Naive thymus-derived CD8-positive, alpha-beta T cell (primary cell): ENCODE measurements at places on chromosomes 3 and 15. TPM values are rescaled to one million over a fixed set of nuclear protein-coding genes. Genes with fewer than 3 reads are reported as not detected.

DNA sequence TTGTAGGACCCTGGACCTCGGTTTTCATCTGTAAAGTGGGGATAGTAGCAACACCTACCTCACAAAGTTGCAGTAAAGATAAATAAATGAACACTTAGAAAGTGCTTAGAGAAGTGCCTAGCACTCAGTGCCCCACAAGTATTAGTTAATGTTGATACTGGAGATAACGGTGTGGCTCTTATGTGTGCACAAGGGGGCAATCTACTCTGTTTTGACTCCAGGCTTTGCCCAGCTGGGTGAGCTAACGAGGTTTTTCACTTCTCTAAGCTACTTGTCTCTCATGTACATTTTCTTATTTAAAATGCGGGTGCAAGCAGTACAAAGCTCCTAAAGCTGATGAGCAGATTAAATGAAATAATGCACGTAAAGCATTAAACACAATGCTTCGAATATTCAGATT is 193.5 kb upstream of the ICE2 start:
- DNase-seq = no peak

DNA sequence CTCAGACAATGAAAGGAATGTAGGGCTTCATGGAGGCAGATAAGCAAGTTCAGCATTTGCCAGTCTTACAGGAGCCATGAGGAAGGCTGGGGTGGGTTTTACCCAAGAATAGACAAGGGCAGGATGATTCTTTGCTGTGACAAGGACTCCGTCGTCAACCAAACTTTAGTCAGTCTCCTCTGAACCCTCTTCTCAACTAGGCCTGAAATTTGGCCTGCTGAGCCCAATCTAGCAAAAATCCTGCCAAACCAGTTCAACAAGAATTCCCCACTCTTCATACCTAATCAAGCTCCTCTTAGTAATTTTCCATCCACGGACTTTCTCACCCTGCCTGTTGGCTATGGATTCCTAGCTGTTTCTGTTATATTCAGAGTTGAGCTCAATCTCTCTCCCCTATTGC is 280.5 kb downstream of the TBL1XR1 start:
- no peak for DNase-seq

- DNase-seq = no peak
Measured at GRCh38 chr15:34854232-34854631, 58.9 kb upstream of the ACTC1 start.

- DNase-seq = no peak
Measured at GRCh38 chr3:28122227-28122626, 119.2 kb upstream of the CMC1 start.

DNA sequence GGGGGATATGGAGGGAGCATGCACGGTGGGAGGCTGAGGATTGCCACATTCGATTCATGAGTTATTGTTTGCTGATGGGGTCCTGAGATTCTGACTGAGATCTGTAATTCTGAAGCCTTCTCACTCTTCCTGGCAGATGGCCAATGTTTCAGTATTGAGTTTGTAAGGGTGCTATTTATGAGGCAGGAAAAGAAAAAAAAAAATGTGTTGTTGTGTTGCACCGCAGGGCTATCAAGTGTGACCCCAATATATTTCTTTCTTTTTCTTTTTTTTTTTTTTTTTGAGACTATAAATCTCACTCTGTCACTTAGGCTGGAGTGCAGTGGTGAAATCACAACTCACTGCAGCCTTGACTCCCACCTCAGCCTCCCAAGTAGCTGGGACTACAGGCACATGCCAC is 3.2 kb upstream of the SENP2 start:
- no peak for DNase-seq

- DNase-seq = no peak
Measured at GRCh38 chr3:14141602-14142341, 16.9 kb downstream of the TMEM43 start.

GRCh38 chr3:153087595-153088566 is 74.1 kb upstream of the RAP2B start:
- no peak for DNase-seq

DNA sequence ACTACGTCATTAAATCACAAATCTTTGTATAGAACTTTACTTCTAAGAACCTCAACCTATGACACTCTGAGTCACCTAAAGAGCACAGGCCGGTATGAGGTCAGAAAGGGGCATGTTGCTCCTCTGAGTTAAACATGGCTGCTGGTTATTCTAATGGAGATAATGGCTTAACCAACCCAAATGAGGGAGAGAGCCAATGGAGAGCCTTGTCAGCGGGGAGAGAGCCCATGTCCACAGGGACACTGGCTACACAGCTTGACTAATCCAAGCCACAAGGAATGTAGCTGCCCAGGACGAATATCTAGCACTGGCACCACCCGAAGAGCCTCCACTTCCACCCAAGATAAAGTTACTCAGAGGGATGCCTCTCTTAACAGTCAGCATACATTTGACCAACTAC is 77.0 kb upstream of the STAC start:
- DNase-seq = no peak

GRCh38 chr3:132283440-132283839 is 33.8 kb upstream of the ACP3 start:
- no peak for DNase-seq

- no peak for DNase-seq
Measured at GRCh38 chr3:49470714-49471420, 800 bp downstream of the DAG1 start.

- DNase-seq = no peak
Measured at GRCh38 chr15:46848704-46849103, 868.6 kb upstream of the SEMA6D start.

DNA sequence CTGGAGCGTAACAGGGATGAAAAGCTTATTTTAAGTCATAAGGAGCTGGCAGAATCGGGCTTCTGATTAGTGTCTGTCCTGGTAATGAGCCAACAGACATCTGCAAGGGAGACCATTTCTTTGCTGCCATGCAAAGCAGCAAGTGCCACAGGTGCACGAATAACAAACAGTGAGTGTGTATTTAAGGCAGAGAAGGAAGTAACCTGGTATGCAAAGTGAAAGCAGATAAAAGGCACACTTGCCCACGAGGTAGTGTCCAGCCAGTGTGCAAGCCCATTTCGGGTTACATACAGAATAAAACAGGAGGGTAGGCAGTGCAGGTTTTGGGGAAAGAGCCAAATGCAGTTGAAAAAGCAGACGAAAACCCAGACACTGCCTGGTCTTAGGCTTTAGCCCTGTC is 1153.7 kb downstream of the SI start:
- DNase-seq = no peak

DNA sequence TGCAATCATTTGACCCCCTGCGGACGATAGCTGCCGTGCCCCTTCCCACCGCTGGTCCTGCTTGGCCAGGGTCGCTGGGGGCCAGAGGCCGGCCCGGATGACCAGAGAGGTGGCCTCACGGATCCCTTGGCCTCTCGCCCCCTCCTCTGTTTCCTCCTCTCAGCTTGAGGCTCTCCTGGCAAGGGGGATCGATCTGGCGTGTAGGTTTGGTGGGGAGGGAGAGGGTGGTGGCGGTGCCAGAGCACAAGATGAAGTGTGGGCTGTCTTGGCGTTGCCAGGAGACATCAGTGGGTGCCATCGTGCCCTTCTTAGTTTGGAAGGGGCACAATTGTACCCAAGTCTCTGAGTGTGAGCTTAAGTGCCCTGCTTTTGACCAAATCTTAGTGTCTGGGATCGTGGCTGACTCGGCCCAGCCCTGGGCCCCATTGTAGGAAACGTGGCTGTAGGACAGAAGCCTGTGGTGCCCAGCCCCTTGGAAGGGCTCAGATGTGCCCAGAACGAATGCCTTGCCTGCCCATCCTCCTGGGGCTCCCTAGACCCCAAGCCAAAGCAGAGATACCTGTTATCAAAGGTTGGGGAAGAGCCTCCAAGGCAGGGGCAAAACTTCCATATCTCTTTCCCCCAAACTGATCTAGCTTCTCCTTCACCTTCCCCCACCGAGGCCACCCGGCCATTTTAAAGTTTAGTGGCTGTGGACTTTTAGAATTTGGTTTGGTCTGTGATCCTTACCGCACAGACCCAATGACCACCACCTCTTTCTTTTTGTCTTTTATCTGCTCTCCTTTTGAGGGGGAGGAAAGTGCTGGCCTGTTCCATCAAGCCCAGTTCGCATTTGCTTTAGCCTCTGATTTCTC is 14.4 kb downstream of the NR2F2 start:
- no peak for DNase-seq

GRCh38 chr3:30970183-30970582 is 75.7 kb upstream of the GADL1 start:
- peak; percentile 15 for DNase-seq

- DNase-seq = no peak
Measured at GRCh38 chr3:32403663-32404062, 12.0 kb downstream of the CMTM7 start.

GRCh38 chr3:188855675-188856074 is 316.1 kb upstream of the TPRG1 start:
- no peak for DNase-seq

- no peak for DNase-seq
Measured at GRCh38 chr15:101025896-101026631, 106.9 kb downstream of the LRRK1 start.

GRCh38 chr15:100911086-100911485 is 8.1 kb upstream of the LRRK1 start:
- no peak for DNase-seq

- DNase-seq = no peak
Measured at GRCh38 chr3:36875397-36875796, 69.5 kb downstream of the TRANK1 start.

DNA sequence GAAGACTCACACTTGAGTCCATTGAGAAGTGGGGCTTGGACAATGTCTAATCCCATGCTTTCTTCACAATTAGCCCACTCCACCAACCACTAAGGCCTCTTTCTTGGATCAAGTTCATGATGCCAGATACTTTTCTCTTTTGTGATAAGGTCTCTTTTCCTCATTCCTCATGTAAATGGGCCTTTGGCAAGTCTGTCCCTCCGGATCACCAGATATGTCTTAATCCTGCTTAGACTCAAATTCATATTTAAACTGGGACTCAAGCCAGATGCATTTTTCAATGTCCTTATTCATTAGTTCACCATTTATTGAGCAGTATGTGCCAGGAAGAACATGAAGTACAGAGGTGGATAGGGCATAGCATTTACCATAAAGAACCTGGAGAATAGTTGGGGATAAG is 671.1 kb downstream of the TBL1XR1 start:
- DNase-seq = no peak

GRCh38 chr3:127652246-127652995 is 20.3 kb upstream of the ABTB1 start:
- DNase-seq = peak; percentile 33

DNA sequence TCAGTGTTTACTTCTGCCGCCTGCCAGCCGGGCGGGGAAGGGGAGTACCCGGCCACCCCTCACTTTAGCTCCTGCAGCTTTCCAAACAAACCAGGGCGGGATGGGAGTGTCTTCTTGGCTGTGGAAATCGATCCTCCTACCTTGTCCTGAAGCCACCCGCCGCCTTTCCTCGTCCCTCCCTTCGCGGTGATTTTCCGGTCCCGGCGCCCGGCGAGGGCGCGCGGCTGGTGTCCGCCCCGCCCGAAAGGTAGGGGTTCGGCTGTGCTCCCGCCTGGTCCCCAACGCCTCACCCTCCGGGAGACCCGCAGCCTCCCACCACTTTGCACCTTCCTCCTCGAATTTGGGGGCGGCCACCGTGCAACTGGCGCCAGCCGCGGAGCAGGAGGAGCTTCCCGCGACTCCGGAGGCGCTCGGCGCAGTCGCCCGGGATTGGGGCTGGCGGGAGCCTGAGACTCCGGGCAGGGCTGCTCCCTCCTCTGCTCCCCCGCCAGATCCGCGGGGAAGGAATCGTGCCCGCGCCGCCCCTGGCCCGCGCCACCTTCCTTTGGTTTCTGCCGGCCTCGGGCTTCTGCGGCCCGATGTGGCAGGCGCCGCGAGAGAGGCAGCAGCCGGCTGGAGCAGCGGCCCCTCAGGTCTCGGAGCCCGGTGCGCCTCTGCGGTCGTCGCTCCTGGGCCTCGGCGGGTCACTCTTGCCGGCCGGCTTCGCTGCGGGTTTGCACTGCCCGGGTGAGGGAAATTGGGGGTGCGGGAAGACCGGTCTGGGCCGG is 30.7 kb upstream of the ST3GAL6 start:
- no peak for DNase-seq

DNA sequence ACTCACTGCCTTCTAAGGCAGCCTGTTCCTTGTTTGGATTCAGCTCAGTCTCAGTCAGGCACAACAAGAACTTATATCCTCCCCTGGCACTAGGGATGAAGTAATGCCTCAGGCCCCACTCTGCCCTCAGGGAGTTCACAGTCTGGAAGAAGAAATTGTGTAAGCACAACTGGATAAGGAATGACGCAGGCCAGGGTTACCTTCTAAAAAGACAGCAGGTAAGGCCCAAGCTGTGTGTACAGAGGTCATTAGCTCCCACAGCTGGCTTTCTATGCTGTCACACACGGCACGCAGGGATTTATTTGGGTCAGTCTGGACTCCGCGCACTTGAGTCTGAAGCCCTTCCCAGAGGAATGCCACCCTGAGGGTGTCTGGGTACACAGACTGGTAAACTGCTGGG is 82.9 kb downstream of the IQSEC1 start:
- no peak for DNase-seq

Gene UROC1
- total RNA-seq = 0.10 TPM

Gene STX19
- total RNA-seq = not detected

Gene DPPA2
- not detected for total RNA-seq

Gene ACVR2B
- total RNA-seq = 13.7 TPM

Gene ASB14
- not detected for total RNA-seq

Gene TTLL13
- total RNA-seq = 1.0 TPM

Gene MYLK
- not detected for total RNA-seq

Gene SEMA6D
- not detected for total RNA-seq

Gene RETNLB
- total RNA-seq = not detected

Gene RPSA
- 1,560 TPM for total RNA-seq

Gene CADM2
- 0.55 TPM for total RNA-seq

Gene STAB1
- 9.8 TPM for total RNA-seq

Gene NOX5
- total RNA-seq = 0.05 TPM

Gene ADAMTS7
- 0.16 TPM for total RNA-seq

Gene VPS18
- 20.4 TPM for total RNA-seq

Gene NR1I2
- total RNA-seq = 0.86 TPM

Gene GHSR
- total RNA-seq = not detected

Gene KNSTRN
- total RNA-seq = 8.8 TPM
